ENCODE measurements at places on chromosomes 1 and 21.

- no peak for DNase-seq
These were observed 12.5 kb downstream of the PDXK start for GRCh38 chr21:43731476-43731875.

- no peak for DNase-seq
These were observed 160.2 kb downstream of the HIVEP3 start for GRCh38 chr1:41758500-41758899.

DNA sequence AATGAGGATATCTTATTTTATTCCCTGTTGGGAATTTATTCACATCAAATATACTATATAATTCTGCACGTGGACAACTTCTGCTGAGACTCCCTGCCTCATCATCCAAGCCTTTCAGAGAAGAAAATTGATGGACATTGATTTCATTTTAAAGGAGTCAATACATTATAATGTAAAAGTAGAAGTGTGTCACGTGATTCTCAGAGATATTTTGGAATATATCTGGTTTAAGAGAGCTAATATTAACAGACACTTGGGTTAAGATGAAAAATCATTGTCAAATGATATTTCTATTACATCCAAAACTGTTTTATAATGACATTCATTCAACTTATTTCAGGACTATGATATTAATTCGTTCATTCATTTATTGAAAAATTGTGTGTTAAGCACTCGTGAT, 314.2 kb downstream of the ADGRL2 start:
- no peak for DNase-seq

GRCh38 chr1:160767395-160768294, 28.3 kb upstream of the LY9 start:
- DNase-seq: no peak

GRCh38 chr1:78441921-78442320, 48.9 kb upstream of the PTGFR start:
- no peak for DNase-seq

DNA sequence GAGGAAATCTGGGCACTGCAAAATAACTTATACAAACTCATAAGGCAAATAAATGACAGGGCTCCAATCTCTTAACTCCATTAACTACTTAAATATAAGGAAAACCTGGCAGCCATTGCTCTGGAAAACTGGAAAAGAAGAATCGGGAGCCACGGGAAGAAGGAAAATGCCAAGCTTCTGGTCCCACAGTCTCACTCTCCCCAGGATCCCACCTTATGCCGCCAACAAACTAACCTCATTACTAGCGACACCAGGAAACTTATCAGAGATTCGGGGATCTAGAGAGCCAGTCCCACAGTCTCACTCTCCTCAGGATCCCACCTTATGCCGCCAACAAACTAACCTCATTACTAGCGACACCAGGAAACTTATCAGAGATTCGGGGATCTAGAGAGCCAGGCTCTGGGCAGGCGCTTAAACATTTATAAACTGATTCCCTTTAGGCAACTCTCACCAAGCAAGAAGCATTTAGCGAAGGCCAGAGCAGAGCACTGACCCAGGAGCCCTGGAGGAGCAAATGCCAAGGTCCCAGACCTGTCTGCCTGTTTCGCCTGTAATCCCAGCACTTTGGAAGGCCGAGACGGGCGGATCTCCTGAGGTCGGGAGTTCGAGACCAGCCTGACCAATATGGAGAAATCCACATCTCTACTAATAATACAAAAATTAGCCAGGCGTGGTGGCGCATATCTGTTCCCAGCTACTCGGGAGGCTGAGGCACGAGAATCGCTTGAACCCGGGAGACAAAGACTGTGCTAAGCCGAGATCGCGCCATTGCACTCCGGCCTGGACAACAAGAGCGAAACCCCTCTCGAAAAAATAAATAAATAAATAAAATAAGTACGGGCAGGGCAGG, 720 bp downstream of the PSMB2 start:
- peak; percentile 17 for DNase-seq

GRCh38 chr1:59504276-59504675, 207.4 kb downstream of the FGGY start:
- no peak for DNase-seq

DNA sequence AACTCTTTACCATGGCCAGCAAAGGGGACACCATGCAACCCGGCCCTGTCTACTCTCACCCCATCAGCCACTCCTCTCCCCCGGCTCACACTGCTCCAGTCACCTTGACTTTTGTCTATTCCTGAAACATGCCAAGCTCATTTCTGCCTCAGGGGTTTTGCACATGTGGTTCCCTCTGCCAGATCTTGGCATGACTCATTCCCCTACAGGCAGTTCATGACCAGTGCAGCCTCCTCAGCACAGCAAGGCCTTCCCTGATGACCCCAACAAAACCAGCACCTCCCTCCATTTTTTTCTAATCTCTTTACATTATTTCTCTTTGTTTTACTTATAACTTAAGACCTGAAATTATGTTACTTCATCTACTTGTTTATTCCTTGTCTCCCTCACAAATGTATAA, 58.6 kb upstream of the GJB5 start:
- no peak for DNase-seq

DNA sequence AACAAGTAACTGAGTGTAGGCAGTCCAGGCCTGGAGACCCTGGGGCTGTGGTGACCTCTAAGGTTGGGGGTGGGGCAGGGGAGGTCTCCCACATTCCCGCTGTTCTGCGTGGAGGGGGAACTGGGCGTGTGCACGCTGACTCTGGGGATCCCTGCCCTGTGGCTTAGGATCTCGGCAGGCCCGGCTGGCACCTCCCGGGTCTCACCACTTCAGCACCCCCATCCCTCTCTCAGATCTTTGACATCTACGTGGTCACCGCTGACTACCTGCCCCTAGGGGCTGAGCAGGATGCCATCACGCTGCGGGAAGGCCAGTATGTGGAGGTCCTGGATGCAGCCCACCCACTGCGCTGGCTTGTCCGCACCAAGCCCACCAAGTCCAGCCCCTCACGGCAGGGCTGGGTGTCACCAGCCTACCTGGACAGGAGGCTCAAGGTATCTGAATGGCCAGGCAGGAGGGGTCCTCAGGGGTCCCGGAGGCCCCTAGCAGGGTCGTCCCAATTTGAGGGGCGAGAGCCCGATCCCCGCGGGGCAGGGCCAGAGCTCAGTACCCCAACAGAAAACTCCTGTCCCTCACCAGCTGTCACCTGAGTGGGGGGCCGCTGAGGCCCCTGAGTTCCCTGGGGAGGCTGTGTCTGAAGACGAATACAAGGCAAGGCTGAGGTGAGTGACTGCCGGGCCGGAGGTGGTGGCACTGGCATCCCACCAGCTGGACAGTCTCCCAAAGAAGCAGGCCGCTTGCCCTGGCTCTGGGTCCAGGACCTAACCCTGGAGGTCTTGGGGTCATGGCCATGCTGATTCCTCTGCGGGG, 68.7 kb downstream of the TRIM11 start:
- DNase-seq: no peak

- no peak for DNase-seq
These were observed 19.9 kb downstream of the MAN1A2 start for GRCh38 chr1:117387060-117387633.

GRCh38 chr21:36377391-36377842, 7.8 kb upstream of the CHAF1B start:
- no peak for DNase-seq

GRCh38 chr1:208233978-208234377, 10.2 kb downstream of the PLXNA2 start:
- DNase-seq: no peak

DNA sequence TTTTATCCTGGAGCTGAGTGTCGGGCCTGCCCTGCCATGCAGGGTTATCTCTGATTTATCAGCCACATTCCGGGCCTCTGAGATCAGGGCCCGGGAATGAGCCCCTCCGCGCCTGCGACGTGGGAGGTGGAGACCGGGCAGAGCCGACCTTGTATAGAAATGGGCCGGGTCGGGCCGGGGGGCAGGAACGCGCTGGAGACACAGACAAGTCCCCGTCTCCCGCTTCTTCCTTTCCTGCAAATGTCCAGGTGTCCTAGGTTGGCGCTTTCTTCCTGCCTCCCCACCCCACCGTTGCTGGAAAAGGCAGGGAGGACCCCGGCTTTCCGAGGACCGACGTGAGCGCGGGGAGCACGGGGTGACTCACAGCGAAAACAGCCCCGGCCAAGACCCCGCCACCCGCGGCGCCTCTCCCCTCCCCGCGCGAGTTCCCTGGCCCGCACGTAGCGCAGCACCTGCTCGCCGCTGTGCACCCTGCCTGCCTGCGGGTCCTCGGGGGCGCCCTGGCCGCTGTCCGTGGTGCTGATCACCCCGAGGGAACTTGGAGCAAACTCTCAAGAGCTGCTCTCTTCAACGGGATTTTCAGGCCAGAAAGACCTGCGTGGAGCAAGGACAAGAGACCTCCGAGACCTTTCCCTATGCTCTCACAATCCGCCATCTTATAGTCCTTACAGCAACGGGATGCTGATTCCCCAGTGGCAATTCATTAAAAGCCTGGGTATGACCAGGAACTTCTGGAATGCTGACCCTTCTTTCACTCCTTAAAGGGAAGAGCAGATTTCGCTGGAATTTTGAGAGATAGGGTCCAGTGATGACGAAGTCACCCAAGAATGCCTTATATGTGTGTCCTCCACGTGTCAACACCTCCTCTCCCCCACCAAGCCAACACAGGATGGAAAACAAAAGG, 475 bp upstream of the NPPB start:
- DNase-seq: no peak

DNA sequence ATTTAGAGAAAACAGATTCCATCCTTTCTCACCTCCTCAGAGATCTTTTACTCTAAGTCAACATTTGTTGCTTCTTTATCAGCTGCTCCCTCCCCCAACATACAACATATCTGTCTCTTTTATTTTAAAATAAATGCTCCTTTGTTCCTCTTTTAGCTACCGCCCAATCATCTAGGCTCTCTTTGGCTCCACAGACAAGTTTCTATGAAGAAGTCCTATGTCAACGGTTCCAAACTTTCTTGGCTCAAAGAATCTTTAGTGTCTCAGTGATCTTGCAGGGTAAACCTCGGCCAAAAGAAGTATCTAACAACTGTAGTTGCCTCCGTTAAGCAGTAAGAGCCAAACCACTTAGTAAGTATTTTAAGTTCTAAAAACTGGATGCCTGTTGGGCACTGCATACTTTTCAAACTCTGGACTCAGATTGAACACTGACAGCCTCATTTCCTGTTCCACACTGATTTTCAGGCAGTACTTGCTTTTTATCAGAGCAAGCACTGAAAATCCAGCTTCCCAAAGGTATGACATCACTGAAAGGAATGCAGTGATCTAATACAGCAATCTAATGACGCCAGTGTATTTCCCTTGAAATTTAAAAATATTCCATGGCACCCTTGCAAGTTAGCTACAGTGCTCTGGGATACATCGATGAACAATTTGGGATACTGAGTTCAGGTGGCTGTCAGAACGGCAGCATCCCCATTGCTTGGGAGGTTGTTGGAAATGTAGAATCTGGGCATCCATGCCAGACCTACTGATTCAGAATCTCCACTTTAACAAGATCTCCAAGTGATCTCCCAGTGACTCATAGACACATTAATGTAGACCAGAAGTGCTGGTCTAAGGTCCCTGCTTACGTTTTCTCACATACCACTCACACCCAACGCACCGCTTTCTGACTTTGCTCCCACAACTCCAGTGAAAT, 26.8 kb downstream of the EGLN1 start:
- DNase-seq: no peak

DNA sequence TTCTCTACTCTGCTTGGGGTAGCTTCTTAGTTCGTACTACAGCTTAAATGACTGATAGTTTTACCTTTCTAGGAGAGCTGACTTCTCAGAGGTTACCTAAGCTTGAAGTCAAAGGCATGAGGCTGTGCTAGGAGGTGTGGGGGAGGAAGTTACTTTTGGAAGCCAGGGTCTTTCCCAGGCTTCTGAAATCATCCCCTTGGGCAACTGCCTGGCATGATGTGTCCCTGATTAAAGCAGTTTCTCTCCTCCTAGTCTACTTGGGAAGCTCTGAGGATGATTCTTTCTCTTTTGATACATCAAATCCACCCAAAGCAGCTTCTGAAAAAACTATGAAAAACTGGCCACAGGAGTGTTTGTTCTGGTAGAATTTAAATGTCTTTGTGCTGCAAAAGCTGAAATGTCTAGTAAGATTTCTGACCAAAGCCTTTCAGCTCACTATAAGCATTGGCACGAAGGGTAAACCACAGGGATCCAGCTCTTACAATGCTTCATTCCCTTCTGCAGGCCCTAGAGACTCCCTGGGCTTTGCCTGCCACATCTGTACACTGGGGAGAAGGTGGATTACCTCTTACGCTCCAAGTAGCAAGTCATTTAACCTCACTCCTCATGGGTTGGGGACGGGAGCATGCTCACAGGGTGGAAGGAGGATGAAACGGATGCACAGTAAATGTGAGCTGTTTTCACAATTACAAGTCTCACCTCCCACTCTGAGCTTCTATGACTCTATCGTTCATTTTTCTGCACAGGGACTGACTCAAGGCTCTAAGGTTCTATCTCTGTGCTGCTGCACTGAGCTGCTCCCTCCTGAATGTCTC, 59.6 kb downstream of the RUNX1 start:
- DNase-seq: no peak

DNA sequence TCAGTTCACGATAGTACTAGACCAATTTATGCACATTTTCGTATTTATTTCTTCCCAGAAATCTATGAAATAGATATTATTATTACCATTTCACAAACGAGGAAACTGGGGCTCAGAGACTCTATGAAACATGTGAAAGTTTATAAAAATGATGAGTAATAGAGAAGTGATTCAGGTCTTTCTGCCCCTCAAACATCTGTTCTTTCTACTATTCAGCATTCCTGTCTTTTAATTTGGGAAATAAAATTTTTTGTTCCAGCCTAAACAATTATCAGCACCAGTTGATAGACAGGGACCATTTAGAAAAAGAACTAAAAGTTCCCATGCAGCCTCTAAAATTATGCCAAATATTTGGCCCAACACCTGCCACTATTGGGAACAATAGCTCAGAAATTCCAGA, 585.1 kb downstream of the PTPRC start:
- no peak for DNase-seq

DNA sequence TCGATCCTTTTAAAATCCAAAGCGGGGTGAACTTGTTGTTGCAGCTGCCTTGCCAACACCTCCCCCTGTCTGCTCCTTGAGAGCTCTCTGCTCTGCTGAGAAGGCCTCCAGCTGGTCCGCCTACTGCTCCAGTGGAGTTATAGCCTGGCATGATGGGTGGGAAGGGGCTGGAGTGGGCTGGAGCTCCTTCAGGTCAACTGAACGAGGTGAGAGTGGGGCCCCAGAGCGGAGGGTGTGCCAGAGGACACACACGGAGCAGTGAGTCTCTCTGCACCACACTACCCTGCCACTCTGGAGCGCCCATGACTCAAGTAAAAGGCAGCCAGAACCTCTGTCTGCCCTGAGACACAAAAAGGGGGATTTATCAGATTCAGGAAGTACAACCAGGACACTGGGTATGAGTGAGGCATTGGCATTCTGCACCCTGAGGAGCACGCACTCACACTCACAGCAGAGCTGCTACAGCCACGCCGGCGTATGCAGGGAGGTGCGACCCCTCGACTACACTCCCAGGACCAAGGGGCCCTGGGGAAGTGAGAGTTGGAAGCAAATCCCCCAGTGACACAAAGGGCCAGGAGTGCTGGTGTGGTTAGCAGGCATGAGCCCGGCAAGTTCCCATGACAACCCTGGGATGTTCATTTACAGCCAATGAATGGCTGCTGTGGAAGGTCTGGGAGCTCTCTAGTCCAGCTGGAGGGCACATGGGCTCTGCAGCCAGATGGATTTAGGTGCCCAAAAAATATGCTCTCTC, 28.0 kb upstream of the EVA1B start:
- peak; percentile 6 for DNase-seq
